ENCODE measurements at places on chromosomes 6 and 20.

GRCh38 chr6:98942263-98942803 is 5.4 kb downstream of the FBXL4 start:
- no peak for DNase-seq

- no peak for DNase-seq
Observed at GRCh38 chr6:88599571-88599970, 363.8 kb downstream of the RNGTT start.

DNA sequence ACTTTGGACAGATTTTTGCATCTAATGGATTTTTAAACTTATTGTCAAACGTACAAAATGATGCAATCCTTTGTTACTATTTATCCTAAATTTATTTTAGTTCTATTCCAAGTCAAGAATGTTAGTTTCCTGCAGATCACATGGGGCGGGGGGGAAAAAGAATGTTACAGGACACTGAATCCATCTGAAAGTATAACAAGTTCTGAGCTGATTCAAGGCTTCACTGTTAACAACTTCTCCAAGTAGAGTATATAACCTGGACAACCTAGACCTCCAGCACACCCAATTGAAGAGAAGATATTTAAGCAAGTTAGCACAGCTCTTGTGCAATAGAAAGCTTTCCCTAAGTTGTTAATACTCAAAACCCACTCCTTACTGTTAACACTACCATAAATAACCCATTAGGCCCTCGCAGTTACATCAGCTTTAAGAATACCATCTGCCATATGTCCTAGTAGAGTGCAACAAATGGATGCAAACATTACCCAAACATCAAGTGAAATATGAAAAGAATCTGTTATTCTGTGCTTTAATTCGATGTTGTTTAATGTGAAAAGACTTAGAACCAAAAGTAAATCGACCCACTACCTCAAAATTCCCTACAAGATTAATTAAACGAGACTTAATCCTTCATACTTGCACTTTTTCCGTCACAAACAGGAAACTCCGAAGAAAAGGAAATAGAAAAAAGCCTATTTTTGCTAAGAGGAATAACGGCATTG is 1.3 kb downstream of the SEC63 start:
- no peak for DNase-seq

DNA sequence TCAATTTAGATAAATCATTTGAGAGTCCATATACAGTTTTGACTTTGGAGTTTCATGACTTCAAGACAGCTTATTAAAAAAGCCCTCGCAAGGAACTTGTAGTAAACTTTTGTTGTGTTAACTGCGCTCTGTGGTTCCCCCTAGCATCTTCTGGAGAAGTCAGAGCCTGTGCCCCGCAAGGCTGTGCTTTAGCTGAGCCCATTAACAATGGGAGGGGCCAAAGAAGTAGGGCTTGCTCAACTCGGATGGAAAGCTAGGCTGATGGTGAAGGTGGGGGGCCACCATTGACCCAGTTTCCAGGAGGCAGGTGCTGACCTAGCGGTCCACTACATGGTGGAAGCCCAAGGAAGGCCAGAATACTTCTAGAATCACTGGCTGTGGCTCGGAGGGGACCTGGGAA is 29.3 kb upstream of the OVOL2 start:
- no peak for DNase-seq

GRCh38 chr20:56420028-56420427 is 8.0 kb downstream of the CASS4 start:
- no peak for DNase-seq

GRCh38 chr6:4981761-4982160 is 22.1 kb downstream of the RPP40 start:
- DNase-seq = no peak

- no peak for DNase-seq
Observed at GRCh38 chr20:48822879-48823385, 4.9 kb downstream of the PREX1 start.

- DNase-seq = no peak
Observed at GRCh38 chr6:155100087-155100486, 105.0 kb downstream of the TIAM2 start.

GRCh38 chr6:162651505-162651904 is 76.1 kb downstream of the PRKN start:
- DNase-seq = no peak

- DNase-seq = no peak
Observed at GRCh38 chr6:53928641-53929040, 133.8 kb downstream of the LRRC1 start.

DNA sequence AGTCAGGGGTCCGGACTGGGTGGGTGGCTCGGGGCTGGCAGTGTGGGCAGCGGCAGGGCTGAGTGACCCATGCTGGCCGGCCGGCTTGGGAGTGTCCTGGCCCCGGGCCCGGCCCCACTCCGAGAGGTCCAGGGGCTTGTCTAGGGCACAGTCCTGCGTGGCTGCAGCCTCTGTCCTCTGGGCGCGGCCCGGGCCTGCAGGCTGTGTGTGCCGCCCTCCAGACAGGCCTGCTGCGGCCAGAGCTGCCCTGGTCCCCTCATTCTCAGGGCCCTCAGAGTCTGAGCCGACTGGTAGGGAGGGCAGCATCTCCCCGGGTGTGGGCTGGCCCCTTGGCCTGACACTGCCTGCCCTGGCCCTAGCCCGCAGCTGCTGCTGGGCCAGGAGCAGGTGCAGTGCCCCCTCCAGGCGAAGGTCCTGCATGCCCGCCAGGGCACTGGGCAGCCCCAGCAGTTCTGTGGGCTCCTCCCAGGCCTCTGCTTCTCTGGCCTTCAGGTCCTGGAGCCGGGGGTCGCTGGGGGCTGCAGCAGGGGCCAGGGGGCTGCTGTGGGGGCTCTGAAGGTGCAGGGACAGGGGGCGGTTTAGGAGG is 6.9 kb upstream of the CABLES2 start:
- DNase-seq = no peak

DNA sequence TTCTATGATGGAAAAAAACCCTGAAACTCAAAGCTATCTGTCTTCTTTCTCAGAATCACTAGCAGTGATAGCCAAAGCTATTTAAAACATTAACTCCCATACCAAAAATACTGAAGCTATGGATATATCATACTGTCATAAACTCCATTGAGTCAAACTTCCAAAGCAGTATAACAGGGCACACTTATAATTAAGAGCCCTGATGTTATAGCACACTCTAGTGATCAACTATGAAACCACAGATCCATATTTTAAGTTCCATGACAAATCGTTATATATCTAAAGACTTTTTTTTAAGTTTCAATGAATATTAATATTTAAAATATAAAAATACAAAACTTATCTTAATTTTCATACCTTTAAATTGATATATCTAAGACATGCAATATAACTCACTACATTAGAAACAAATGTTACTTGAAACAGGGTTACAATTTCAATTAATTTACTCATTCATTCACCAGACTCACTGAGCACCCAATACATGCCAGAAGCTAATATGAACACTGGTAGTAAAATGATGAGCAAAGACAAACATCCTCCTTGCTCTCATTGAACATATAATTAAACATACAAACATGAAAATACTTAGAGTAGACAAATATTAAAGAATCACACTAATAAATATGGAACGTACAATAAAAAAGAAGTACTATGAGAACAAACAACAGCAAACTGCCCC is 69.3 kb downstream of the IBTK start:
- DNase-seq = no peak

DNA sequence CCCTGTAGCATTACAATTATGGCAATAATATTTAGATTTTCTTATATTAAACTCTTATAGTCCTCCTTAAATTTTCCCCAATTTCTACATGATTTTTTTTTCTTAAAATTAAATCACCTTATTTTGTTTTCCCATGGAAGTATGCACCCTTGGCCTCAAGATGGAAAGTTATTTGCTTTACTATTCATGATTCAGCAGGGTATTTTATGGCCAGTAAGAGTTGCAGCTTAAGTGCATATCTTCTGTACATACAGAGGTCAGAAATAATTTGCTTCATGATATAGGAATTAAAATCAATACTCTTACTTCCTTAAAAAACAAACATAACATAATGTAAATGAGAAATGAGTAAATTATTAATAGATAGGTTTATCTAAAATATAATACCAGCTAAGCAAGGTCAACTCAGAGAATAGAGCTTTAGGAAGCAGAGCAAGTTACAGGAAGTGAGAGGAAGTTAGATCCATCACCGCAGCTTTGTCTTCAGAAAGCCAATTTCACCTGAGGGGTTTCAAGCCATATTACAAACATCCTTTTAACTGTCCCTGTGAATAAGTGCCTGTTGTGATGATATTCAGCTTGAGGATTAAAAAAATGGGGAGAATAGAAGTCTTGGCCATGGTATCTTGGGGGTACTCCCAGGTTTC is 24.6 kb upstream of the HS3ST5 start:
- no peak for DNase-seq

- DNase-seq = peak; percentile 54
Observed at GRCh38 chr6:31493875-31494694, 3.9 kb upstream of the MICB start.

DNA sequence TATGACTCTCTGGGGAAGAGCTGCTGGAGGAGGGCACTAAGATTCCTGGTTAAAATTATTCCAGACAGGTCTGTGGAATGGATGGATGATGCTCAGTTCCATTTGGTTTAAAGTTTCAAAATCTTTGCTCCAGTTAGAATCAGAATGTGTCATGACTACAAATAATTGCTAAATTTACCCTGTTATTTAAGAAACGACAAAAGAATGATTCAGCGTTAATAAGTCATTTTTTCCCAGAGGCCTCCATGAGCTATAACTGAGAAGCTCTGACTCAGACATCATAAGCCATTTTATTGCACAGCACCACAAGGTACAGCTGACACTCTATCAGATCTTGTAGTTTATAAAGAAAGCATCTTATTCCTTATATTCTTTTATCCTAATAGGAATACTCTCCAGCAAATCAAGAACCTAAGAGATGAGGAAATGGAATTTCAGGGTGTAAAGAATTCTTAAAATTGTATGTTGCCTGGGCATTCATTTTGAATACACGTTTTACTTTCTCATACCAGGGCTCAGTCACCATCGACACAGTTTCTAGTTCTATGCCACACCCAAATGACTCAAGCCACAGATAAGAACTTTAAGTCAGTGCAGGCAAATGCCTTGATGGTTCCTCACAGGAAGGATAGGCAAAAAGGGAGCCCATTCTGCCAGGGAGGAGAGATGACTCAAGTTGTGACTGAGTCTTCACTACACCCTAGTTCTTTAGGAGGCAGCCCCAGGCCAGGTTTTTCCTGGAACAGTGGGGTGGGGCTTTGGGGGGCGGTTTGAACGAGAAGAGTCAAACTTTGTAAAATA is 636.0 kb downstream of the MMUT start:
- DNase-seq = no peak

GRCh38 chr6:109901976-109902375 is 76.1 kb upstream of the GPR6 start:
- DNase-seq = no peak

- DNase-seq = no peak
Observed at GRCh38 chr6:151075930-151076555, 163.7 kb upstream of the AKAP12 start.

DNA sequence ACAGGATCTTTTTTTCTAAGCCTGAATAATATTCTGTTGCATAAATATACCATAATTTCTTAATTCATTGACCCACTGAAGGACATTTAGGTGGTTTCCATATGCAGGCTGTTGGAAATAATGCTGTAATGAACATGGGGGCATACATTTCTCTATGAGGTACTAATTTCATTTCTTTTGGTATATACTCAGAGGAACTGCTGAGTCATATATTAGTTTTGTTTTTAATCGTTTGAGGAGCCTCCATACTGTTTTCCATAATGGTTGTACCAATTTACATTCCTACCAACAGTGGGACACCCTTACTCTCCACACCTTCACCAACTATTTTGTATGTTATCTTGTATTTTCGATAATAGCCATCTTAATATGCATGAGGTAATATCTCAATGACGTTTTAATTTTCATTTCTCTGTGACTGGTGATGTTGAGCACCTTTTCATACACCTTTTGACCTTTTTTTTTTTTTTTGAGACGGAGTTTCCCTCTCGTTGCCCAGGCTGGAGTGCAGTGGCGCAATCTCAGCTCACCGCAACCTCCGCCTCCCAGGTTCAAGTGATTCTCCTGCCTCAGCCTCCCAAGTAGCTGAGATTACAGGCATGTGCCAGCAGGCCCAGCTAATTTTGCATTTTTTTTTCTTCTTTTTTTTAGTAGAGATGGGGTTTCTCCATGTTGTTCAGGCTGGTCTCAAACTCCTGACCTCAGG is 187.4 kb downstream of the RNGTT start:
- DNase-seq = no peak

GRCh38 chr20:45098103-45098773 is 2.7 kb downstream of the KCNS1 start:
- DNase-seq = no peak

DNA sequence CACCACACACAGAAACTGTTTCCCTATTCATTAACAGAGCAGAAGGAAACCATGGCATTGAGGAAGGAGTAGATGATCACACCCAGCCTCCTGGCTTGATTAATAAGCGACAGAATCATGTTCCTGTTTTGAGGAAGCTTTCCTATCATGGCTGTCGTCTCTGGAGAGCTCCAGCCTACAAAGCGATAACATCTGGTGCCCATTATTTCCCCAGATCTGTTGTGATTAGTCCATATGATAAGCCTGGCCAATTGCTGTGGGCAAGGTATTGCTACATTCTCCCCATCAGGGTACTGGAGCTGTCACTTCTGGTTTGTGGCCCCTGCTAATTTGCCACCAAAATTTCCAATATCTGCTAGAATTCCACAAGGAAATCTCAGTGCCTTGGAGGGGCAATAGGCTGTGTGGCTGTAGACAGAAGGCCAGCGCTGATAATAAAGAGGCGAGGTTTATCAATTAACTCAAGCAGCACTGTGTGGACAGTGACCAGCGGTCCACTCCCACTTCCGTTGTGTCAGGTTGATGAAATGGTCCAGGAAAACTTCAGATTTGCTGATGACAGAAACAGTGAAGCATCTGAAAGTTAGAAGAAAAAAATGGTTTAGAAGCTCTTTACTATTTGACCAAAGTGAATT is 66.4 kb downstream of the OLIG3 start:
- no peak for DNase-seq

DNA sequence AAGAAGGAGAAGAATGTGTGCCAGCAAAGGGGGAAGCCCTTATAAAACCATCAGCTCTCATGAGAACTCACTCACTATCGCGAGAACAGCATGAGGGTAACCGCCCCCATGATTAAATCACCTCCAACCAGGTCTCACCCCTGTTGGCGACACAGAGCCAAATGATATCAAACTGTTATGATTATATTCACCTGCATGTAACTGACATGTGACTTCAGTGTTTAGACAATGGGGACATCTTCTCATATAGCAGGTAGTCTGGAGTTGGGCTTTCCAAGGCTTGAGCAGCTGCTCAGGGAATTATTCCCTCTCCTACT is 115.2 kb downstream of the SASH1 start:
- DNase-seq = no peak

DNA sequence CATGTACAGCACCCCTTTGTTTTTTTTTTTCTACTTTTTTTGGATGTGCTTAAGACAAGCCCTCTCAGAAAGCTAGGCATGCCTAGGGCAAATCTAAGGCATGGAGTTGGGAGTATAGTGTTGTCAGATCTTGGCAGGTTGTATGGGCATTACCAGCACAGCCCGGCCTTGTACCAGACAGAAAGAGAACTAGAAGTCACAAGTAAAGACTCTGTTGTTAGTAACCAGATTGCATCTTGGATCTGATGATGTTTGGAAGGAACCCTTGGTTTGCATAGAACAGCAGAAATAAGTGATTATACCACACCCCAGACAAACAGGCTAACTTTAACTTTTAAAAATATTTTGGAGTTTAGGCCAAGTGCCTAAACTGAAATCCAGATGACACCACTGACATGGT is 25.6 kb downstream of the STK35 start:
- no peak for DNase-seq

All from stimulated activated CD8-positive, alpha-beta memory T cell treated with anti-CD3 and anti-CD28 coated beads, Interleukin-12 subunit alpha, Interleukin-12 subunit beta, amount 100 ng/mL, for 4 hours (primary cell).